ENCODE measurements at places on chromosomes 3 and 15.

- DNase-seq = no peak
These were observed 6.4 kb downstream of the STRA6 start for GRCh38 chr15:74196175-74196574.

GRCh38 chr3:143643905-143644304 lies 204.4 kb downstream of the SLC9A9 start:
- no peak for DNase-seq

DNA sequence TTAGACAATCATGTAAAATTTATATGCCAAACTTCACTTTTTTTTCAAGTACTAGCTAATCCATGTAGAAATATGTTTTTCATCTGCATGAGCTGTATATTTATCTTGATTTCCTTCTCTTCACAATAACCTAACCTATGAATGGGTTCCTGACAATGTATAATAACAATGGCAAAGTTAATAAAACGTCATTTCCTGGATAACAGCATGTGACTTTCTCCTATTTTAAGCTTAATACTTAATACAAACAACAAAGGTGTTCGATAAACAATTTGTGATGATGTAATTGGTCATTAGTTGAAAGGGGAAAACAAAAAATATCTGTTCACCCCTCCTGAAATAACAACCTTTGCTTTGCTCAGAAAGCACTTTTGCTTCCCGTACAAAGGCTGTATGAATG lies 20.4 kb downstream of the CD200 start:
- DNase-seq = no peak

- no peak for DNase-seq
These were observed 58.8 kb upstream of the MYZAP start for GRCh38 chr15:57532731-57533447.

DNA sequence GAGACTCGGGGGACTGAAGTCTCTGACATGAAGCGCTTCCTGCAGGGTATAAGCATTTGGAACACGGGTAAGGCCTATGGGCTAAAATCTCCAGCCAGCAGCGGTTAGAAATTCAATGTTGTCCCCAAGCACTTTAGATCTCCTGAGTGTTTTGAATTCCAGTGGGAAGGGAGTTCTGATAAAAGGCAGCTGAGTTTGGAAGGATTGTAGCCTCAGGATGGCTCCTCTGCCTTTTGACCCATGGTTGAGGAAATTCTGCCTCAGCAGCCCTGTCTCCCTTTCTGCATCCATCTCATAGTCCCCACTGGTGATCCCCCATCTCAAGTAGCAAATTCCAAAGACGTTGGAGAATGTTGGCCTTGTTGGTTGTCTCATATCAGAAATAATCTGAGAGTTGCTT lies 24.2 kb upstream of the HACD2 start:
- no peak for DNase-seq

DNA sequence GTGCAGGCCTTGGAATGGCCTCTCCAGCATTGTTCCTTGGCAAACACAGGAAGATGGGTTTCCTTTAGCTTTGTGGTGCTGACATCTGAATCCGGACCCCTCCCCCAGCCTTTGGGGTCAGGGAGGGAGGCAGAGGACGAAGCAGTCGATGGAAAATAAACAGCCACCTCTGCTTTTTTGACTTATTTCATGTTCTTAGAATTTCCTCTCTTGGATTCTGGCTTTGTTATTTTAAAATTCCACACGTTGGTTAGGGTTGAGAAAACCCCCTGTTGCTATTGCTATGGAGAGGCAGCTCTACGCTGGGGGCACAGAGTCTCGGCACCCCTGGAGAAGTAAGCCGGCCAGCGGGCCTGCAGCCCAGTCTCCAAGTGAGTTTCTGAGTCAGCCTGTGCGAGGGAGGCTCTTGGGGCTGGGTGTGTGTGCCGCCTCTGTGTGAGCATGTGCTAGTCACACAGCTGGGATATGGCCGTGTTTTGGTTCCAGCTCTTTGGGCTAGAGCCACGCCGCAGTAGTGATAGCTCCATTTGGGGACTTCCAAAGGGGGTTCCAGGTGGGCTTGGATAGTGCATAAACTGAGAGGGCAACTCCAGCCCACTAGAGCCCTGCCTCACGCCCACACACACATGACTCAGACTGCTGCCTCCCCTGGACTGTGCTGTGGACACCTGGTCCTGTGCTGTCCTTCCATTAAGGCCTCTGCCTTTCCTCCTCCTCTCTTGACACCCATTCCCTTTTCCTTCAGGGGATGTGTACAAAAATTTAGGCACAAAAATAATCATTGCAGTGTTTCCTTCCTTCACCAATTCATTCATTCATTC lies 58.8 kb downstream of the AMOTL2 start:
- no peak for DNase-seq

DNA sequence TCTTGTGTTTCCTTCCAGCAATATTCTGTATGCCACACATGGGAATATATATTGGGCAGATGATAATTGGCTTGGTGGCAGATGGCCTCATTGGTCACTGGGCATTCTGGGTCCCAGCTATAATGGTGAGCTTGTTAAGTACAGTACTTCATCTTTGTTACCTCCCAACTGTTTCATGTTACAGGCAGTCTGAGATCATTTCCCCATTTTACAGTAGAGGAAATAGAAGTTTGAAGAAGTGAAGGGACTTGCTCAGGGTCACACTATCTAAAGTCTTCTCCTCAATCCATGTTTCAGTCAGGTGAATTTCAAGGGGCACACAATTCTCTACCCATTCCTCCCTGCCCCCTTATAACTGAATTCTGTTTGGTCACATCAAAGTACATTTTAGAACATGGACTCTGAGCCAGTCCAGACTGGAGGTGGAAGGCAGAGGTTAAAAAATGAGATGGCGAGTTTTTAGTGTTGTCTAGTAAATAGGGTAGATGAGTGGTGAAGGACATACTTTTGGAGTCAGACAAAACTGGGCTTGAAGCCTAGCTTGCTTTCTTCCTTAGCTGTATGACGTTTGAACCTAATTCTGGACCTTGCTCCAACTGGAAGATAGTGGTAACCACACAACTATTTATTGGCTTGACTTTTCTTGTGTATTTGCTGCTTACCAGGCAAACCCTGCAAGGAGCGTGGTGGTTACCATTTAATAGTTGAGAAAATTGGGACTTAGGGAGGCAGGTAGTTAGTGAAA lies 2.5 kb downstream of the EEFSEC start:
- DNase-seq = no peak

GRCh38 chr15:65062061-65062460 lies 5.7 kb downstream of the RASL12 start:
- no peak for DNase-seq

DNA sequence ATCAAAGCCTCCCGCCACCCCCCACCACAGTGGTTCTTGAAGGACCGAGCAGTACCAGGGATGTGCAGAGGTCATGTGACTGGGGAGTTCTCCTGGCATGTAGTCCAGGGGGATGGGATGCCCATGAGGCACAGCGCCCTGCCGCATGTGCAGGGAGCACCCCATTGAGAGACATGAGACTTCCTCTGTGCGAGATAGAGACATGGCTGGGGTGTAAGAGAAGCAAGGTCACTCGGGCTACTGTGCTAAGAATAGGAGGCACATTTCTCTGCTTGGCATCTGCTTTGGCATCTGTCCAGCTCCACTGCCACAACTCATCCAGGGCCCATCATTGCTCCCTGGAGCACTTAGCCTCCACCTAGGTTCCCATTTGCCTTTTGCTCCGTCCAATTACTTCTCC lies 2.4 kb upstream of the CYP1A1 start:
- DNase-seq = no peak

- DNase-seq = no peak
These were observed 36.6 kb downstream of the OSTN start for GRCh38 chr3:191235331-191236314.

GRCh38 chr3:26712211-26713026 lies 89.8 kb downstream of the LRRC3B start:
- peak; percentile 2 for DNase-seq

DNA sequence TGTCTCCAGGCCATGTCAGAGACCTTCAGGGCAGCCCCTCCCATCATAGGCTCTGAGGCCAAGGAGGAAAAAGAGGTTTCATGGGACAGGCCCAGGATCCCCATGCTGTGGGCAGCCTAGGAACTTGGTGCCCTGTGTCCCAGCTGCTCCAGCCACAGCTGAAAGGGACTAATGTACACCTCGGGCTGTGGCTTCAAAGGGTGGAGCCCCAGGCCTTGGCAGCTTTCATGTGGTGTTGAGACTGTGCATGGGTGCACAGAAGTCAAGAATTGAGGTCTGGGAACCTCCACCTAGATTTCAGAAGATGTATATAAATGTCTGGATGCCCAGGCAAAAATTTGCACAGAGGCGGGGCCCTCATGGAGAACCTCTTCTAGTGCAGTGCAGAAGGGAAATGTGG lies 6.6 kb upstream of the SSR3 start:
- no peak for DNase-seq

DNA sequence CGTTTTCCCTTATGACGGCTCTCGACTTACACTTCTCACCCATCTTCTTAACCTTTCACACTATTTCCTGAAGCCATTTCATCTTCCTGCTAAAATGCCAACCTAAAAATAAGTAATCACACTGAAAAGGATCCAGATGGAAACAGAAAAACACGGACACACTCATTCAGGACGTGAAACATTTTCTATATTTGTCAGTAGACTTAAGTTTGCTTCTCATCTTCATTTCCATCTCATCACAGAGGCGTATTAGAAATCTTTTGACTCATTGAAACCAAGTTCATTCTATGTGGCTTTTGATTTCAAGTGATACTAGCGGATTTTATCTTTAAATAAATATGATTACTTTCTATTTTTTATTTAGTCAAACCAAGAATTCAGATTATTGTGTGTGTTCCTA lies 27.4 kb upstream of the DLG1 start:
- no peak for DNase-seq

DNA sequence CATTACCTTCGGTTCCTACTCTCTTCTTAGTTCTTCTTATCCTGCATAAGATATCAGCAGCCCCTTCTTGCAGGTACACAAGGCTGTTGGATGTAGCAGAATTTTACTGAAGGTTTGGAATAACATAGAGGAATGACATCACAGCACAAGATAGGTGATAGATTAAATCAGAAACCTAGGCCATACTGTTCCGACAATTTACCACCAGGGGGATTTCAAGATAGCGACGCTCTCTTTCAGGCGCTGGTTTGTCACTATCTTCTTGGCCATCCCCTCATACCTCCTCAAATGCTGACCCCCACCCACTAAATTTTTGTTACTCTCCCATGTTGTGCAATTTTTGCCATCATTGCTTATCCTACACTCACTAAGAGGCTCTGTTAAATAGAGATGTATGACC lies 3.5 kb downstream of the SIDT1 start:
- no peak for DNase-seq

DNA sequence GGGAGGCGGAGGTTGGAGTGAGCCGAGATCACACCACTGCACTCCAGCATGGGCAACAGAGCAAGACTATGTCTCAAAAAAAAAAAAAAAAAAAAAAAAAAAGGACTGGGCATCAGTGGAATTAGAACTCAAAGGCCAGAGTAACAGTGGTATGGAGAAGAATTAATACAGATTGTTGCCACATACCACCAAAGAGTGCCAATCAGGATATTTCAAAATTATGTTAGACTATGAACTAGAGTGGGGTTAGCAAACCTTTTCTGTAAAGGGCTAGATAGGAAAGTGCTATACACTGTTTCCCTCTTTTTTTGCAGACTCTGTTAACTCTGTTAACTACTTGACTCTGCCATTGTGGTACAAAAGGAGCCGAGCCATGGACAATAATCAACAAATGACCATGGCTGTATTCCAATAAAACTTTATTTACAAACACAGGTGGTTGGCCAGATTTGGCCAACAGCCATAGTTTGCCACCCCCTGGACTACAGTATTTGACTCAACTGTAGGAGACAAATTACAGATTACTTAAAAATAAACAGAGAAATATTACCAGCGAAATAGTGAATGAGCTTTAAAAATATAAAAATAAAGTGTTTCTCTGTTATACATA lies 28.6 kb downstream of the DPH3 start:
- DNase-seq = no peak

- peak; percentile 89 for DNase-seq
These were observed 587 bp downstream of the PIGX start for GRCh38 chr3:196712514-196713413.

GRCh38 chr15:94168250-94168649 lies 63.1 kb upstream of the MCTP2 start:
- DNase-seq = no peak

GRCh38 chr3:6803619-6804018 lies 57.3 kb upstream of the GRM7 start:
- DNase-seq = no peak

DNA sequence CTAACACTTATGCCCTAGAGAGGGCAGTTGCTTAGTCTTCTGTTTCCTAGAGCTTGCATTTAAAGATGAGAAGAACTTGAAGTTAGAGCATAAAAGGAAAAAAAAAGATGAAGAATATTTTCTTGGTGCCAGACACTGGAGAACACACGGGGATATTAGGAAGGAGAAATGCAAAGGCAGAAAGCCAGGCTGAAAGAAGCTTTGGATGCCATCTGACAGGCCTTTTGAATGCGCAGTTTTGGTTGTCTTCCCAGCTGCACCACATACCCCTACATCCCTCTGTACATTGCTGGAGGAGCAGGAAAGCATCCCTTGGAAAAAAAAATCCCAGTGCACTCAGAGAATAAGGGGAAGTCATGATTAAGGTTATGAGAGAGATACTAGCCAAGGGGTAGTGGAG lies 378.9 kb downstream of the GAP43 start:
- DNase-seq = no peak

DNA sequence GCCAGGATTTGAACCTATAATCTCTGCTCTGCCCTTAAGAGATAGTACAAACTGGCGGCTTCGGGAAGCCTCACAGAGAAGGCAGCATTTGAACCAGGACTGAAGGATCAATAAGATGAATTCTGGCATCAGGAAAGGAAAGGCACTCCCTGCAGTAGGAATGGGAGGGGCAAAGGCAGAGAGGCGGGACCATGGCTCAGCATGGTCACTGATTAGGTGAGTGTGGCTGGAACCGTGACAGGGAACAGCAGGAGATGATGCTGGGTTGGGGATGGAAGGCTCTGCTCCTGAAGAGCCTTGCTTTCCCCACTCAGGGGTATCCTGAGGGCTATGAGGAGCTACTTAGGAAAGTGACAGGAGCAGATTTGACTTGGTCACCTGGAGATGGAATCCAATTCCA lies 158.5 kb downstream of the FEZF2 start:
- no peak for DNase-seq

GRCh38 chr15:99545605-99546004 lies 20.2 kb upstream of the MEF2A start:
- DNase-seq = no peak

GRCh38 chr3:188296761-188297612 lies 143.0 kb downstream of the LPP start:
- DNase-seq = no peak

- DNase-seq = no peak
These were observed 44.4 kb downstream of the TIPARP start for GRCh38 chr3:156718622-156719306.

GRCh38 chr3:148379763-148380382 lies 317.8 kb upstream of the AGTR1 start:
- DNase-seq = no peak

GRCh38 chr15:74540161-74540760 lies 759 bp upstream of the ARID3B start:
- DNase-seq = no peak
